CD4-positive, alpha-beta memory T cell (primary cell): ENCODE measurements at places on chromosomes 2 and 18. TPM values are rescaled to one million over a fixed set of nuclear protein-coding genes. Genes with fewer than 3 reads are reported as not detected.

DPY30 gene
- 50.0 TPM for total RNA-seq

DNA sequence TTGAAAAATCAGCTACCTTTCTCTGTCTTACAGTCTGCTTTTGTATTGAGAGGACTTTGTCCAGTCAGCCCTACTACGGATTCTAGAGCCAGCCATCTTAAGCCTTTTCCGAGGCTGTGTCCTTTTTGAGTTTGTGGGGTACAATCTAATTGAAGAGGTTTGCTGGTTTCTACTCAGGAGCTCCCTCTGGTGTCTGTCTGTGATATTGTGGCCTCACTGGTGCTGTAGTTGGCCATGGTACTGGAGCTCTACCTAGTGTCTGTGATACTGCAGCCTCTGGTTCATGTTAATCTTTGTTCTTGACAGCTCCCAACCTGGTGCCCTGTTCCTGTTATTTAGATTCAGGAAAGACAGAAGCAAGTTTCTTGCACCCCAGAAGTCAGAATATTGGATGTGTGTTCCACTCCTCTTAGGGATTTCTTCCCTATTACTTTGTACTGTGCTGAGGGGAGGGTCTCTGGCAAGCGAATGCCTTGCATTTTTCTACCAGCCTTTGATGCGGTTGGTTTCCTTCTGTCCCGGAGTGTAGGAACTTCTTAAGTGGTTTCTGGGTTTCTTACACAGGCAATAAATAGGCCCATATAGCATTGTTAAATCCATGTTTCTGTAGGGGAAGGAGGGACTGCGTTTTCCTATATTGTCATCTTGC, 78.5 kb downstream of the ACSL3 start:
- H3K27me3 ChIP-seq, result no peaks in the 10 kb centered on the region
- H3K27ac ChIP-seq, result no peak overlapping the region
- no peak overlapping the region for H3K4me3 ChIP-seq
- peak; percentile 33 for DNase-seq

- no peak overlapping the region for H3K4me3 ChIP-seq
- peaks cover 7% of the 10 kb centered on the region for H3K4me1 ChIP-seq
- DNase-seq, result no peak
- H3K27ac ChIP-seq, result no peak overlapping the region
- H3K36me3 ChIP-seq, result no peaks in the 10 kb centered on the region
Measured at GRCh38 chr2:105683011-105683492, 61.7 kb upstream of the NCK2 start.

DNA sequence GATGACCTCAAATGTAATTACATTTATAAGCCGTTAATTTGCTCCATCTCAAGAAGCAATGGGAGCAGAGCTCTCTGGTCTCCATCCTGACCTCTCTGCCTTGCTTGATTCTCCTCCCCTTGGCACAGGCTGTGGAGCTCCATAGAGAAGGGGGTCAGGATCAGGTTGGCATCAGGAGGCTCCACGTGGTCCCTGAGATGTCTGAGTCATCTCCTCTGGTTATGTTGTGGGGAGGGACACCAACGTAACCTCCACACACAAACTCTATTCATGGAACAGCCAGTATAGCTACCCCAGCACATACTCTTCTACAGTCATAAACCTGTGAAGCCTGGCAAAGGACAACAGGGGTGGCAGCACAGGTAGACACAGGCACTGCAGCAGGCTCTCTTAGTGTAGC, 29.0 kb downstream of the TRABD2A start:
- H3K36me3 ChIP-seq, result peaks cover 11% of the 10 kb centered on the region
- no peak for DNase-seq
- no peak overlapping the region for H3K4me3 ChIP-seq
- H3K27ac ChIP-seq, result no peak overlapping the region
- peaks cover 98% of the 10 kb centered on the region for H3K4me1 ChIP-seq

GRCh38 chr2:112020561-112020960, 34.5 kb upstream of the TMEM87B start:
- no peaks in the 10 kb centered on the region for H3K36me3 ChIP-seq
- H3K4me3 ChIP-seq, result no peak overlapping the region
- no peaks in the 10 kb centered on the region for H3K4me1 ChIP-seq

GRCh38 chr2:178478130-178478438, 316 bp downstream of the FKBP7 start:
- no peaks in the 10 kb centered on the region for H3K36me3 ChIP-seq
- no peaks in the 10 kb centered on the region for H3K27me3 ChIP-seq
- peak overlapping the region; percentile 81 for H3K27ac ChIP-seq
- H3K4me3 ChIP-seq, result peak overlapping the region; percentile 96
- DNase-seq, result no peak

DNA sequence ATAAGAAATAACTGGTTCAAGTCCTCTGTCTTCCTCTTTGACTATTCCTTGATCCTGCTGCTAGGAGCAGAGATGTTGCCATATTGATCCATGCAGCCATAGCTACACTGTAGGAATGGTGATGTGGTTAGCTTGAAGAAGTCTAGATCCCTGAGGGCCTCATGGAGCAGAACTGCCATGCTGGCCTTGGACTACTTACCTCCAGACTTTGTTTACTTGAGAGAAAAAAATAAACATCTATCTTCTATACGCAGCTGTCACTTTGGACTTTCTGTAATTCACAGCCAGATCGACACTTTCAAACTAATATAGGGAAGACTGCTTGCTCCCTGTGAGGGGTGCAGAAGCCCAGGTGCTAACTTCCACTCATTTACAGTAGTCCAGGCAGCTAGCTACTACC, 84.5 kb upstream of the NFU1 start:
- no peaks in the 10 kb centered on the region for H3K27me3 ChIP-seq
- no peak overlapping the region for H3K27ac ChIP-seq
- peaks cover 83% of the 10 kb centered on the region for H3K36me3 ChIP-seq
- no peak for DNase-seq
- no peak overlapping the region for H3K4me3 ChIP-seq

GRCh38 chr2:145769011-145769716, 1249.2 kb upstream of the ZEB2 start:
- no peaks in the 10 kb centered on the region for H3K4me1 ChIP-seq
- H3K27me3 ChIP-seq, result no peaks in the 10 kb centered on the region
- no peak overlapping the region for H3K4me3 ChIP-seq
- no peak overlapping the region for H3K27ac ChIP-seq
- no peaks in the 10 kb centered on the region for H3K36me3 ChIP-seq

DNA sequence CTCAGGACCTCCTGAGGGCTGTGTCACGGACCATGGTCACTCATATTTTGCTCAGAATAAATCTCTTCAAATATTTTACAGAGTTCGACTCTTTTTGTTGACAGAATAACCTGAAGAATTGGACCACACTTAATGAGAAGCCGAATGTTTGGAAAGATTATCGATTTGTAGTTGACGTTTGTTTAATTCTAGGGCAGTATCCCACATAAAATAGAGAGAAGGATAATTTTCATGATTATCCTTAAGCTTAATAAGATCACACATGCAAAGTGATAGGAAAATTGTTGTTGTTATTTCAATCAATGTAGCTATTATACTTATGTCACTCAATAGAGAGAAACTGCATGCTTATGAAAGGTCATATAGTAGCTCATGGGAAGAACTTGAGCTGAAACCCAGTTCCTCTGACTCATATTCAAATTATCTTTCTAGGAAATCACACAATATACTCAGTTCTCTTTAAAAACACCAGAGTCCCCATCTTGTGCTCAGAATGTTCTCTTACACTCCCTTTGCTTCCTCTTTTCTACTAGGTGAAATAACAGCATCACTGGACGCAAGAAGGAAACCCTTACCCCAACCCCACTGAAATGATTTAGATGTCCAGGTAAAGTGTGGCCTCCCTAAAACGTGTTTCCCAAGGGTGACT, 982.1 kb downstream of the TSN start:
- no peak overlapping the region for H3K27ac ChIP-seq
- DNase-seq, result no peak
- H3K4me3 ChIP-seq, result no peak overlapping the region
- no peaks in the 10 kb centered on the region for H3K4me1 ChIP-seq
- no peaks in the 10 kb centered on the region for H3K36me3 ChIP-seq

DNA sequence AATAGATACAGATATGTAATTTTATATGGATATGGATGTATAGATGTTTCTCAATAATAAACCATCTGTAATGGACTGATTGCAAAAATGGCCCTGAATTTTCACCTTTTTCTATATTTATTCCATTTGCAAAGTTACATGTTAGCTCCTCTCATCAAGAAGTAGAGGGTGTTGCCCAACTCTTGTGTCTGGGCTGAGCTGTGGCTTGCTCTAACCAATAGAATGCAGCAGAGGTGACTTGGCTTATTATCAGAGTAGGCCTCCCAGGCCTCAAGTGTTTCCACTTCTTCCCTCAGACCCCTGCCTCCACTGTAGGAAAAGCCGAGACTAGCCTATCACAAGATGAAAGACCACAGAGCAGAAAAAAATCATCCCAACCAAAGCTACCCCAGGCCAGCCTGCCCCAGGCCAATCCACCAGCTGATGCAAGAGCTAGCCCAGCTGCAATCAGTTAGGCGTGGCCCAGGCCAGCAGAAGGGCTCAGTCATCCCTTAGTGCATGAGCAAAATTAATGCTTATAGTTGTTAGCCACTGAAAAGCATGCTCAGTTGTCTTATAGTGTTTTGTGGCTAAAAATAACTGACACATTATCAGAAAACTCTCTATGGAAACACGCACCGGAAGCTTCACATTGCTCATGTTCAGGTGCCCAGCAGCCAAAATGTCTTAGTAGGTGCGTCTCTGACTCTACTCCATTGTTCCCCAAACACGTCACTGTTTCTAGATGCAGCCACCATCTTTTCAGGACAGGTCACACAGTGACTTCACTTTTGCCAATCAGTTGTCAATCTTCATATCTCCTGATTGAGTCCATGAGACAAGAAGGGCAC, 464.0 kb downstream of the FBXO15 start:
- no peak overlapping the region for H3K4me3 ChIP-seq
- H3K36me3 ChIP-seq, result no peaks in the 10 kb centered on the region
- no peaks in the 10 kb centered on the region for H3K4me1 ChIP-seq

SP5 gene
- not detected for total RNA-seq

KCNK3 gene
- total RNA-seq, result not detected

DNA sequence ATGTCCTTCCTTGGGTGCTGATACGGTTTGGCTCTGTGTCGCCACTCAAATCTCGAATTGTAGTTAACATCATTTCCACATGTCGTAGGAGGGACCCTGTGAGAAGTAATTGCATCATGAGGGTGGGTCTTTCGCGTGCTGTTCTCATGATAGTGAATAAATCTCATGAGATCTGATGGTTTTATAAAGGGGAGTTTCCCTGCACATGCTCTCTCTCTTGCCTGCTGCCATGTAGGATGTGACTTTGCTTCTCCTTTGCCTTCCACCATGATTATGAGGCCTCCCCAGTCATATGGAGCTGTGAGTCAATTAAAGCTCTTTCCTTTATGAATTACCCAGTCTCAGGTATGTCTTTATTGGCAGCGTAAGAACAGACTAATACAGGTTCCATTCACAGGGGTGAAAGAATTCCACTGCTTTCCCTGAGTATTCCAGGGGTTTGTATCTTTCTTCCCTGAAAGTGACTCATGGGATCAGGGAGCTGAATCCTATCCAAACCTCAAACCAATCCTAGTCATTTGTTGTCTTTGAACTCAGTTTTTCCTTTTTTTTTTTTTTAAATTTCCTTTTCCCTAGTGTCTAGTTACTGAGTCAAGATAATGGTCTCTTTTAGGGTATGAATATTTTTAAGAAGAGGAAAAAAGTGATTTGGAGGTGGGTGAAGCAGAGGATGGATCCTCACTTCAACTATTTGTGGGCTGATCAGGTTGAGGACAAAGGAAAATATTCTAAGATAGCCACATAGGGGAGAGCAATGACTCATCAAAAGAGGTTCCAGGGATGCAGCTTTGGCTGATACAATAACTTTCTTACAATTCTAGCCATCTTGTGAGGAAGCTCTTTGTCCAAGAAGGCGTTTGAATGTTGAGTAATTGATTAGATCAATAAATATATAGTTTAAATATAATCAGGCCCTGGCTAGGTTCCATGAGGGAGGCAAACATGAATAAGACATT, 19.5 kb upstream of the KCNE4 start:
- DNase-seq, result no peak
- H3K27ac ChIP-seq, result no peak overlapping the region
- no peaks in the 10 kb centered on the region for H3K27me3 ChIP-seq
- no peaks in the 10 kb centered on the region for H3K4me1 ChIP-seq
- no peak overlapping the region for H3K4me3 ChIP-seq
- H3K36me3 ChIP-seq, result no peaks in the 10 kb centered on the region

TMEFF2 gene
- total RNA-seq, result not detected

- no peaks in the 10 kb centered on the region for H3K36me3 ChIP-seq
- no peaks in the 10 kb centered on the region for H3K27me3 ChIP-seq
- no peak for DNase-seq
- no peak overlapping the region for H3K4me3 ChIP-seq
- H3K27ac ChIP-seq, result no peak overlapping the region
Measured at GRCh38 chr2:220154304-220154703, 526.9 kb downstream of the SLC4A3 start.

HNRNPLL gene
- total RNA-seq, result 103 TPM

DNA sequence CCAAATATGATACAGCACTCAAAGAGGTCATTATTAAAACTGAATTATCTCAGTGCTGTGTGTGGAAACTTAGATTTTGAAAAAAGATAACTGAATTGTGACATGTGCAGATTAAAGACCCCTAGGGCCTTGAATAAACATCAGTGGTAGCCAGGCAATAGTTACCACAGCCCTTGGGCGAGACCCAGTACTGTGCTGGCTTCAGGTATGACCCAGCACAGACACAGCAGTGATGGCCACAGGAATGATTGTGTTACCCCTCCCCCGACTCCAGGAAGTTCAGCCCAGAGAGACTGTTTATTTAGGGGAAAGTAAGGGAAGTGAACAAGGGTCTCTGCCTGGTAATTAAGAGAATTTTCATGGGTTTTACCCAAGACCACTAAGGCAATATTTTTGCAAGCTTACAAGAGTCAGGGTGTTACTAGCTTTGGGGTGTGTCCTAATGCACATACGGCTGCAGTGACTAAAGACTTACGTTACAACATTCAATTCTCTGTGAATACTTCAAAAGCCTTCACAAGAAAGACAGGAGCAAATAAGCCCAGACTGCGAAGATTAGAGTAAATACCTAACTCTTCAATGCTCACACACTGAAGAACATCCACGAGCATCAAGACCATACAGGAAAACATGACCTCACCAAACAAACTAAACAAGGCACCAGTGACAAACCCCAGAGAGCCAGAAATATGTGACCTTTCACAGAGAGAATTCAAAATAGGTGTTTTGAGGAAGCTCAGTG, 28.2 kb upstream of the ITGAV start:
- H3K4me1 ChIP-seq, result no peaks in the 10 kb centered on the region
- H3K27ac ChIP-seq, result no peak overlapping the region
- no peaks in the 10 kb centered on the region for H3K27me3 ChIP-seq
- no peak for DNase-seq
- no peak overlapping the region for H3K4me3 ChIP-seq
- no peaks in the 10 kb centered on the region for H3K36me3 ChIP-seq

GRCh38 chr18:40855661-40856060, 1099.4 kb upstream of the PIK3C3 start:
- no peak for DNase-seq
- H3K27me3 ChIP-seq, result no peaks in the 10 kb centered on the region
- H3K36me3 ChIP-seq, result no peaks in the 10 kb centered on the region
- H3K4me3 ChIP-seq, result no peak overlapping the region
- no peak overlapping the region for H3K27ac ChIP-seq

- H3K36me3 ChIP-seq, result no peaks in the 10 kb centered on the region
- H3K27ac ChIP-seq, result no peak overlapping the region
- no peak for DNase-seq
Measured at GRCh38 chr2:5057891-5058351, 634.3 kb upstream of the SOX11 start.
